Lower leg skin (tissue), 4 donors: ENCODE measurements at places on chromosomes 6 and 20. TPM values are rescaled to one million over a fixed set of nuclear protein-coding genes. Genes with fewer than 3 reads are reported as not detected.

- no peak for DNase-seq
These were observed 6.9 kb upstream of the VEGFA start for GRCh38 chr6:43762966-43763695.

DNA sequence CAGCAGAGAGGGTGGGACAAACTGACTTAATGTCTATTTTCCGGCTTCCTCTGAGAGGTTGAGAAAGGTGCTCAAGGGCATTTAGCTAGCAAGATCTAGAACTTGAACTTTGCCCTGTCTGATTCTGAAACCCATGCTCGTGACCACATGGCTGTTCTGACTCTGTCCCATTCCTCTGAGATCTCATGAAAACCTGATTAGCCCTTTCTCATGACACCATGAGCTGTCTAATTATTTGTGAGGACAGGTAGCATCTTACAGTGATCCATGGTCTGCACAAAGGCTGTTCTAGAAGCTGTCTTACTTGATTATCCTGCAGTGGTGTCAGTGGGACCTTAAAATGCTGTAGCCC lies 89.6 kb upstream of the TOX2 start:
- no peak for DNase-seq

- no peak for DNase-seq
These were observed 22.2 kb downstream of the TNXB start for GRCh38 chr6:32086661-32087573.

DNA sequence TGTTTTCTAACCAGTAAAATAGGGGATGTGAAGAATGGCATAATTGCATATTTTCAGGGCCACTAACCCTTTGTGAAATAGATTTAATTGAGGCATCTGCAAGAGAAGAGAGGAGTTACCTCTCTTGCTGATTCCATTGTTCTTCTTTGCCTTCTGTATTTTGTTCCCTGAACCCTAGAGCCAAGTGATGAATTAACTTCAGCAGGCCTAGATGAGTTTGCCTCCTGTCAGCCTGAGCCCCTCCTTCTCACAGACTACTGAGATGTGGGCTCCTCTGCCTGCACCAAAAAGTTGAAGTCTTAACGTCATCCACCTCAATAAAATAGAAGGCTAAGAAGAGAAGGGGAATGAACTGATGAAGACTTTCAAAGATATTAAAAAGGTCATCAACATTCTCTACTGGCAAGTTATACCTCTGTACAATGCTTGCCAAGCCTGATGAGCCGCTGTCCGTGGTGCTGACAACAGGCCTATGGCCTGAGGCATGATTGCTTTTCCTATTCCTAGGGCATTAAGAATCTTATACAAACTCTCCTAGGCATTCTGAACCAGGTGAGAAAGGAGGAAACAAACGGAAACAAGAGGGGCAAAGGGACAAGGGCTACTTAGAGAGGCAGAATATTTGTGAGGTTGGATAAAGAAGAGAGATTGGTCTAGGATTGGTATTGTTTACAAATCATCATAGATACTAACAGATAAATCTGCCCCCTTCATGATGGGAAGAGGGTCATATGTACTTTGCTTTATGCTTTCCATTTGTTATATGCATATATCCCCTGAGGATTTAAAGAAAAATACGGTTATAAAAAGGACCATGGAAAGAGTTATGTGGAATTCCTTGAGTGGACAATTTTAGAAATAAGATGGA lies 46.8 kb downstream of the CD24 start:
- DNase-seq, result no peak

GRCh38 chr20:2955257-2955970 lies 82.1 kb downstream of the PTPRA start:
- no peak for DNase-seq

GRCh38 chr6:128713461-128713860 lies 169.5 kb upstream of the LAMA2 start:
- DNase-seq, result no peak

Gene B4GALT5
- 10.3 TPM for total RNA-seq

Gene ZBTB12
- 0.72 TPM for total RNA-seq

DNA sequence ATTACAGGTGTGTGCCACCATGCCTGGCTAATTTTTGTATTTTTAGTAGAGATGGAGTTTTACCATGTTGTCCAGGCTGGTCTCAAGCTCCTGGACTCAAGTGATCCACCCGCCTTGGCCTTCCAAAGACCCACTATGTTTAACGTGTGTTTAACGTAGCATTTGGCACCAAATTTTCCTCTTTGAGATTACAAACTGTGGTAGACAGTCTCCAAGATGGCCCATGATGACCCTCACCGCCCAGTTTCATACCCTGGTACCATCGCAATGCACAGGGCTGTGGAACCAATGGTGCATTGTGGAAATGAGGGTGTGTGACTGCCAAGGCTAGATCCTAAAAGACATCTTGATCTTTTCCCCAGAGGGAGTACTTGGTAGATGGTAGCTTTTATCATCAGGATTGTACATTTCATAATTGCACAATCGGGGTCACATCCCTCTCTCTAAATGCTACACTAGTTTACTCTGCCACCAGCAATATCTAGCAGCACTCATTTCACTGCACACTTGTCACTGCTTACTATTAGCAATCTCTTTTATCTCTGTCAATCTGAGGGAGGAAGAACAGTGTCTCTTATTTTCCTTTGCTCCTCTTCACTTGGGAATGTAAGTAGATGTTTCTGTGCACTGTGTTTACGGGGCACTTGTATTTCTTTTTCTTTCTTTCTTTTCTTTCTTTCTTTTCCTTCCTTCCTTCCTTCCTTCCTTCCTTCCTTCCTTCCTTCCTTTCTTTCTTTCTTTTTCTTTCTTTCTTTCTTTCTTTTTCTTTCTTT lies 96.9 kb downstream of the NOL4L start:
- DNase-seq, result no peak

Gene MOG
- not detected for total RNA-seq

GRCh38 chr6:79064635-79065034 lies 13.4 kb downstream of the PHIP start:
- no peak for DNase-seq

DNA sequence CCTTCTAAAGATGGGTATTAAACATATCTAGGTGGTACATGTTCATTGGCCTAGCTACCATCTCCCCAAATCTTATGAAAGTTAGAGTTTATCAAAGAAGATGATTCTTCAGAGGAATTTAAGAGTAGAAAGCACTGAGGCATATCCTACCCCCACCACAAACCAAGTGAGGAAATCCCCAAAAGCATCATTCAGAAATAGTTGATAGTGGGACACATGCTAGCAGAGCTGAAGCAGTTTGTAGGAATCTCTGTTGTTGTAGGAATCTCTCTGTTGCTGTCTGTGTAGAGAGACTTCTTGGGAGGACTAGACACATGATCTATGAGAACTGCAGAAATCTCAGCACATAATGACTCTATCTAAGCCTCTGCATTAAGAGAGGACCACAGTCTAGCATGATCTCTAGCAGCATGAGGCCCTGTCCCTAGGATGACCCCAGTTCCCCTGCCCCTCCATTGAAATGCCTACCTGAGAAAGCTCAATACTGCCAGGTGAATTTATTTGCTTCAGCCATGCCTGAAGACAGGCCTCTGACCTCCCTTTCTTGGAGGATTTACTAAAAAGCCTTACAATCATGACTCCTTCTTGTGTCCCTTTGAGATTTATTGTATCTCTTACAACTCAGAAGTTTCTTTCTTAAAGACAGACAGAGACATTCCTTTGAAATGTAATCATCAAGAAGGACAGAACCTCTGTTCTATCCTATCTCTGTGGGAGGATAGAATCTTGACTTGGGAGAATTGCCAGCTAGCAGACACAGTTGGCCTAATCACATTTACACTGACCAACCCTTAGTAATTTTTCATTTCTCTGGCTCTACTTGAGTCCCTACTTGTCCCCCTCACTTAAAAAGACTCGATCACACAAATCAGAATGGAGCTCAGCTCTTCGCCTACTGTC lies 582.4 kb downstream of the PHF3 start:
- DNase-seq, result no peak

- DNase-seq, result no peak
These were observed 39.9 kb downstream of the SLC52A3 start for GRCh38 chr20:728256-728944.

Gene RAD21L1
- not detected for total RNA-seq

- DNase-seq, result no peak
These were observed 15.2 kb downstream of the CCDC170 start for GRCh38 chr6:151509048-151509447.

GRCh38 chr20:58331961-58332551 lies 22.5 kb downstream of the RAB22A start:
- DNase-seq, result no peak

GRCh38 chr6:138546733-138547185 lies 47.5 kb upstream of the NHSL1 start:
- DNase-seq, result no peak

DNA sequence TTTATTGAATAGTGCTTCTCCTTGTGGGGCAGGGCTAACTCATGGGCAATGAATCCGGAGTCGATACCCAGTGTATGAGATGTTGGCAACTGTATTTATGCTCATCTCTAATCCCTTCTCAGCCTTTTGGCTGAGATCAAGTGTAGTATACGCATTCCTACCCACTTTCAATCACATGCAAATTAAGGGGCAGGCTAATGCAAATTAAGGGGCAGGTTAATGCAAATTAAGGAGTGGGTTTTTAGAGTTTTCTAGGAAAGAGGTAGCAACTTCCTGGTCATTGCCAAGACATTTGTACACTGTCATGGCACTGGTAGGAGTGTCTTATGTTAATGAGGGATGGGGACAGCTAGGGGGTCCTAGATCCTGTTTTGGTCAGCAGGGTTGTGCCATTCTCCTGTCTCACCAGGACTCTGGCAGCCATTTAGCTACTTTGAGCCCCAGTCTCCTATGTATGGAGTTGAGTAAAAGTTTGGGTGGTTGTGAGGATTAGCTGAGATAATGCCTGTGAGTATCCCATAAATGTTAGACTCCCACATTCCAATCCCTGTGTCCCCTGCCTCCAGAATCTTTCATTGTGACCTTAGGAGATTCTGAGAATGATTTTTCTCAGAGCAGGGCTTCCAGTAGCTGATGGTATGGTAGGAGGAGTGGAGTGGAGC lies at the start of gene CNBD2:
Gene CNBD2 (plus strand): TSS at position 612 of the 662 bp plus-strand sequence. CDS start 173 bp downstream, outside the sequence.
- peak; percentile 39 for DNase-seq

DNA sequence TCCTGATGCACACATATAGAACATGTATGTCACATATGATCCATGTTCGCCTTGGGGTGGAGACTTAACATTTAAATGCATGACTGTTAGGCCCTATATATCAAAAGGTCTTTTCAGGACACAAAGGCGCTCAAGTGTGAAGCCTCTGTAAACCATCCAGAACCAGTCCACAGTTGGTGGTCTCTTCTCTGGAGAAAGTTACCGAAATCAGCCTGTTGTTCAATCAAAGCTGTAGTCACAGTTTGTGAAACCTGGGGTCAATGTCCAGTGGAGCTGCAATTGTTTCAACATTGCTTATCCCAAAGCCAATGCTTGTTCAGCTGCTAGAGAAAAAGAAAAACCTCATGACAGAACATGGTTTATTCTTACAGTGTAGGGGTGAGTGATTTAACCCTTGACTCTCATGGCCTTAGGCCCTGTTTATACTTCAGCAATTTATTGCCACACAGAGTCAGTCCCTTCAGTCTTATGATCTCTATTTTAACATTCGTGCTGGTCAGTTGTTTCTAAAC lies 193.6 kb upstream of the CST7 start:
- no peak for DNase-seq

Gene NRSN1
- not detected for total RNA-seq

GRCh38 chr6:72740135-72740534 lies 118.3 kb downstream of the KCNQ5 start:
- no peak for DNase-seq

Gene SLC22A16
- total RNA-seq, result 0.17 TPM

Gene SEL1L2
- total RNA-seq, result not detected

GRCh38 chr6:47379328-47379727 lies 69.6 kb upstream of the TNFRSF21 start:
- DNase-seq, result no peak

DNA sequence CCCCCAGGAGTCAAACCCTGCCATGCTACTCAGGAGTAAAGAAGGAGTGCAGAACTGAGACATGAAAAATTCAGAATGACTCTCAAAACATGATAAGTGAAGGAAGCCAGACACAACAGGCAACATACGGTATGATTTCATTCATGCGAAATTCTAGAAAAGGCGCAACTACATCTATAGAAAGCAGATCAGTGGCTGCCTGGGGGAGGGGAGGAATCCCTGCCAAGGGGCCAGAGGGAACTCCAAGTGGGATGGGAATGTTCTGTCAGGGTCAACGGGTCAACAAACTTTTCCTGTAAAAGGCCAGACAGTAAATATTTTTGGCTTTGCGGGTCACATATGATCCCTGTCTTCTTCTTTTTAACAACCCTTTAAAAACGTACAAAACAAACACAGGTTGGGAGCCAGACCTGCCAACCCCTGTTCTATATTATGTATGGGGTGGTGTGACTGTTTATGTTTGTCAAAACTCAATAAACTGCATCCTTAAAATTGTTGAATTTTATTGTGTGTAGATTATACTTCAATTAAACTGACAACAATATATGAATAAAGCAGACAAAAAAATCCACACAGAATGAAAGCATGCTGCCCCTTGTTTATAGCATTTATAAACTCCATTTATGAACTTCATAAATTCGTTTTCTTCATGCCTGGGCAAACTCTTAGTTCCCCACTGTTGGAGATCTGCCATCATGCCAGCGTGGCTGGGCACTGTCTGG lies 56.6 kb upstream of the TRAF3IP2 start:
- DNase-seq, result no peak

Gene CDC5L
- 14.5 TPM for total RNA-seq

DNA sequence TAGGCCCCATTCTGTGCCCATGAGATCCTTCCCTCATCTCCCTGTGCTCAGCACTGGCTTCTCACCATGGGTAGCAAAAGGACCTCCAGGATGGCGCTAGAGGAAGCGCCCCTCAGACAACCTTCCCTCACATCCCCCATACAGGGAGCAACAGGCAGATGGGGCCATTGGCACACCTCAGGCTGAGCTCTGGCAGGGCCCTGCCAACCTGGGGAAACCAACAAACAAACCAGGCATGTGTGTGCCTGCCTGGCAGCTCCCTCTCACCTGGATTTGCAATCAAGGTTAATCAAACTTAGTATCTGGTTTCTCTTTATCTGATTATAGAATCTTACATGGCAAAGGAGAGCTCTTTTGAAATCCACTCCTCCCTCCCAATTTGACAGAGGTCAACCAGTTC lies 134.9 kb downstream of the SLC23A2 start:
- no peak for DNase-seq

- no peak for DNase-seq
These were observed 109.6 kb upstream of the CARMIL1 start for GRCh38 chr6:25169553-25169952.
